ENCODE measurements at places on chromosomes 16 and 17. TPM values are rescaled to one million over a fixed set of nuclear protein-coding genes. Genes with fewer than 3 reads are reported as not detected.

The OR1A2 gene
- total RNA-seq = not detected

The KRTAP29-1 gene
- not detected for total RNA-seq

The KRTAP4-1 gene
- total RNA-seq = not detected

GRCh38 chr17:41972571-41973407, 6.2 kb downstream of the CNP start:
- DNase-seq = no peak

The TBC1D26 gene
- total RNA-seq = not detected

The SOX9 gene
- total RNA-seq = 2.4 TPM

DNA sequence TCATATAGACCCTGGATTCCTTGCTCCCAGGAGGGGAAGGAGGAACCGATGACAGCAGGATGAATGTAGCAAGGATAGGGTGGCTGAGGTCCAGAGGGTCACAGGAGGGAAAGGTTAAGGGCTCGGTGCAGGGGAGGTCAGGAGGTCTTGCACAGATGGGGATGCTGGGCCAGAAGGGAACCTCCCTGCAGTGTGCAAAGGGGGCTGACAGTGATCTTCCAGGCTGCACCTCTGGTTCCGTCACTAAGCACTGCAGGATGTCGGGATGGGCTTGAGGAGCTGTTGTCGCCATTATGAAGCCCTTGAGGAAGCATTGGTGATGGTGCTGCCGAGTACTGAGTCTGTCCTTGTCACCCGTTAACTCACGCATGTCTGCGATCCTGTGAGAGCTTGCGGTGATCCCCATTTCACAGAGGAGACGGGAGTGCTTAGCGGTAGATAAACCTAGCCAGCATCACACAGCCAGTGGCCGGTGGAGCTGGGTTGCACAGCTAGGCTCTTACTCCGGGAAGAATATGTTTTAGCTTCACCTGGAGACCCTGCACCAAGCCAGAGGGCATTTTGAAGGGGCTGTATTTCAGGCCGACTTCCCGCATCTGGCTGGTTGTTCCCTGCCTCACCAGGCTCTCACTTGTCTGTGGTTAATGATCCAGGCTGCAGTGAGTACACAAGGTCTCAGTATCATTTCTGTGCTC, 120.4 kb downstream of the SNX29 start:
- DNase-seq = no peak

GRCh38 chr17:45666046-45666600, 118.0 kb upstream of the CRHR1 start:
- DNase-seq = no peak

GRCh38 chr16:67664871-67665270, 1.7 kb downstream of the ENKD1 start:
- no peak for DNase-seq

GRCh38 chr16:51271156-51271701, 120.2 kb upstream of the SALL1 start:
- DNase-seq = no peak

- DNase-seq = no peak
Measured at GRCh38 chr16:66562409-66562808, 3.8 kb upstream of the CMTM1 start.

The MYH1 gene
- not detected for total RNA-seq

The OTOP2 gene
- not detected for total RNA-seq

GRCh38 chr16:48004141-48004695, 151.6 kb downstream of the ABCC12 start:
- DNase-seq = no peak

The HES7 gene
- not detected for total RNA-seq

The NLRC3 gene
- 2.1 TPM for total RNA-seq

DNA sequence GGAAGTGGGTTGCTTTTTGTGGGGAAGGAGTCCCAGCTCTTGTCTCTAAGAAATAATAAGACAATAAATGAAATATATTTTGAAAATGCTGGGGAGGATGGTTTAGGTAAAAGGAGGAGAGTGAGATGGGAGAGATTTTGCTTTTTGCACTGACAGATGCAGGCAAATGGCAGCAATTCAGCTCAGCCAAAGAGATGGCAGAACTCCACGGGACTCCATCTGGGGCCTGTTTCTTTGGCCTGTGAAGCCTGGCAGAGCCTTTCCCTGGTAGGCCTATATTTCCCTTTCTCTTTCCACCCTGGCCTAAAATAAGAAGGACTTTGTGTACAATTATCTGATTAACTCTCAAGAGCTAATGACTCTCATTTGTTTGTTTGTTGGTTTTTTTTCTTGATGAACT, 1525.1 kb downstream of the CDH11 start:
- DNase-seq = no peak

DNA sequence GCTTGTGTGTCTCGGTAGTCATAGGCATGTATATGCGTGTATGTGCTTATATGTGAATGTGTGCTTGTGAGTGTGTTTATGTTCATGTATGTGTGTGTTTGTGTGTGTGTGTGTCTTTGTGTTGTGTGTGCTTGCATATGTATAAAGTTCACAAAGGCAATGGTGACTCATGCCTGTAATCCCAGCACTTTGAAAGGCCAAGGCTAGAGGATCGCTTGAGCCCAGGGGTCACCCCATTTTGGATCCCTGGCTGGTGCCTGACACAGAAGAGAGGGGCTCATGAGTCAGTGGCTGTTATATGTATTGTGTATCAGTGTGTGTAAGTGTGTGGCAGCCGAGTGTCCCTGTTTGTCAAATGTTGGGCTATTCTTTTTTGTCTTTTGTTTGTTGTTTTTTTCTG, 69.3 kb downstream of the ABCC1 start:
- no peak for DNase-seq

DNA sequence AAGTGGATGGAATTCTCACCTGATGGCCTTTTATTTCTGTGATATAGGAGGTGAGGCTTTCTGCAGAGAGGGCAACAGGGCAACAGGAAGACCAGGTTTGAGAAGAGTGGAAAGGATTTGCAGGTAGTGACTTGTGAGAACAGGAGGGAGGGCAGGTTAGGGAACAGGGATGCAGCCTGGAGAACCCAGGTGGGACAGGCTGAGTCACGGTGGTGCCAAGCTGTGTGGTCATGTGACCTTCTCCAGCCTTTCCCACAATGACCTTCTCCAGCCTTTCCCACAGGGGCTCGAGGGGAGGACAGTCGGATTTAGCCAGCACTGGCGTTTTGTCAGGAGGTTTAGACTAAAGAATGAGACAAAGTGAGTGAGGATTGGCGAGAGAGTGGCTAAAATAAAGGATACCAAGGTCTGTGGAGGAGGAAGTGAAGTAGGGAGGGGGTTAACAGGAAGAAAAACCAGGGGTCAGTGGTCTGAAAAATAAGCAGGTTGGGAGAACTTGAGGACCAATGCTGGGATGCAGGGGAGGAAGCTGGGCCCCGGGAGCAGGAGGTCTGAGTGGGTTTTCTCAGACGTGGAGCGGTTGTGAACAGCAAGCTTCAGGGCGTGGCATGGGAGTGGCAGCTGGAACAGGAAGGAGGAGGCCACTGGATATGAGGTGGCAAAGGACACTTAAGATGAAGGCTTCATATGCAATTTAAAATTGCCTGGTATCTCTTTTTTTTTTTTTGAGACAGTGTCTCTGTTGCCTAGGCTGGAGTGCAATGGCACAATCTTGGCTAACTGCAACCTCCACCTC, 37.7 kb downstream of the DNAH2 start:
- DNase-seq = no peak

DNA sequence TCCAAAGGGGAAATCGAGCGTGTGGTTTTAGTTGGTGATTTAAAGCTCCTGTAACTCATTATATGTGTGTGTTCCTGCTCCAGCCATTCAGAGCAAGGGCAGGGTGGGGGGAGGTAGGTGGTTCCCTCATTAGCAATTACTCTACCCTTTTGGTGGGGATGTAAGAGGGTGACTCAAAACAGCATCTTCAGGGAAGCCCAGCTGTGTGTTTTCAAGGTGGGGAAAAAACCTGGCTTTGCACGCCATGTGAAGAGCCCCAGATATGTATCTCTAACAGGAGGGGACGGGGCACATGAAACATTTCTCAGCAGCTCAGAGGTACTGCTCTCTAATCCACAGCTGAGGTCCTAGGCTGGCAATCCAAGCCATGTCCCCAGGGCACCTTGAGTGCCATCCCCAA, 241.3 kb upstream of the ZFHX3 start:
- DNase-seq = no peak

GRCh38 chr17:43146649-43147048, 21.5 kb upstream of the BRCA1 start:
- no peak for DNase-seq

DNA sequence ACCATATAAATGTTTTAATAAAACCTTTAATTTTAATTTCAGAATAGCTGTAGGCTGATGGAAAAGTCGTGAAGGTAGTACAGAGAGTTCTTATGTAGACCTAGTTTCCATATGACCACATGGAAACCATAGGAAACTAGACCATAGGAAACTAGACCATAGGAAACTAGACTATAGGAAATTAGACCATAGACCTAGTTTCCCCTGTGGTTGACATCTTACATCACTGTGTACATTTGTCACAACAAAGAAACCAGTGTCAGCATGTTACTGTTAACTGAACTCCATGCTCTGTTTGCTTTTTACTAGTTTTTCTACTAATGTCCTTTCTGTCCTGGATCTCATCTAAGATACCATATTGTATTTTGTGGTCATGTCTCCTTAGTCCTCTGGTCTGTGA, 14.6 kb downstream of the NUDT7 start:
- no peak for DNase-seq

DNA sequence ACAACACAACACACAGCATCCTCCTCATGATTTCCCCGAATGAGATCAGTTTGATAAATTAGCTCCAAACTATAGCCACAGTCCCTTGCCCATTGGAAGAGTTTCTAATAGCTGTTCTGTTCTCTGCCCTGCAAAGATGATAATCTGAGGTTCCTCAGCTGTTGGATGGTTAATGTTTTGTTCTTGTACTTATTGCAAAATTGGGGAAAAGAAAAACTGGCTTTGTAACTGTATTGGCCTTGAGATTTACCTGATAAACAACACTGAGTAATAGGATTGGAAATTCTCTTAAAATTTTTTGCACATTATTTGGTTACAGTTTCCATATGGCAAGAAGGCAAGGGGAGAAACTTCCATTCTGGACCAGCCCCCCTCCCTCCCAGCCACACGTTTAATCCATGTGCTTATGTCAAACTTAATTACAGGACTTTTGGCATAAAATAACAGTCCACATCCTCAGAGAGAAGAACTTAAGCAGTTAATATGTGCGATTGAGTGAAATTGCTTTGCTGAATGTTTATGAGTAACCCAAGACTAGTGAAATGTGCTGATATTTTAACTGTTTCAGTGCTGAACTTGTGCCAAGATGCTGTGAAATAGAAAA, 119.1 kb upstream of the ZFHX3 start:
- no peak for DNase-seq

- no peak for DNase-seq
Measured at GRCh38 chr17:15900871-15901270, 44.1 kb upstream of the ADORA2B start.

DNA sequence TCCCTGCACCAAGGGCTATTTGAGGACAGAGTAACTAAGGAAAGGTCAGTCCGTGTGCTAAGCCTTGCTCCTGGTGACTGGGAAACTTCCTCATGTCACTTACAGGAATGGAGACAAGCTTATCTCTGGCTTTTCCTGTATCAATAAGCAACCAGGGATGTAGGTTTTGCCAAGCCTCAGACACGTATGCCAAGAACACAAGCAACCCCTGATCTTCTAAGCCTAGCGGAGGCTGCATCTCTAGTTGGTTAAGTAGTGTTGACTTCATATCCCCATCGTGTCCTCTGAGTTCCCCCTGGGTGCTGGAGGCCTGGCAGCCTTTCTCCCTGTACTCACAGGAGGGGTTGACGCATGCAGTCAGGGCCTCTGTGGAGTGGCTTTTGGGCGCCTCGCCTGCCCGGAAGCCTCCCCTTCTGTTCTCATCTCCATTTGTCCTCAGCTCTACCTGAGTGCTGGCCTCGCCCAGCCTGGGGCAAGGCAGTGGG, 1.4 kb upstream of the C1QTNF1 start:
- DNase-seq = peak; percentile 90

The NDRG4 gene
- total RNA-seq = 150 TPM

The ADGRG1 gene
- 343 TPM for total RNA-seq

The UTS2R gene
- total RNA-seq = not detected

- DNase-seq = no peak
Measured at GRCh38 chr16:20865420-20866131, 34.6 kb downstream of the DCUN1D3 start.

- DNase-seq = no peak
Measured at GRCh38 chr17:80252871-80253270, 7.8 kb upstream of the RNF213 start.

DNA sequence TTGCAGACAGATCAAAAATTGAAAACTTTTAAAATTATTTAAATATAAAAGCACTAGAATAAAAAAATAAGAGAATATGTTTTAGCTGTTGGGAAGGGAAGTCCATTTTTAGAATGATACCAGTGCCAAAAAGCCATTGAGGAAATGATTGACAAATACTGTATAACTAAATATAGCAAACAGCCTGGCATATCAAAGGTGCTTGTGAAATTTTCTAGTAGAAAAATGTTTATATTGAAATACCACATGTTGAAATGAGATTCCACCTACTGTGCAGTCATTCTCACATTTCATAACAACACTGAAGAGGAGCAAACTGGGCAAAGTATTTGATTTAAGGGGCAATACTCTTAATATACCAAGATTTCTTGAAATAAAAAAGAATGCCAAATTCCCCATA, 183.5 kb downstream of the PHKB start:
- DNase-seq = no peak

GRCh38 chr16:74867281-74867849, 92.7 kb upstream of the FA2H start:
- DNase-seq = no peak

- DNase-seq = no peak
Measured at GRCh38 chr17:15511142-15511541, 43.7 kb upstream of the CDRT4 start.

DNA sequence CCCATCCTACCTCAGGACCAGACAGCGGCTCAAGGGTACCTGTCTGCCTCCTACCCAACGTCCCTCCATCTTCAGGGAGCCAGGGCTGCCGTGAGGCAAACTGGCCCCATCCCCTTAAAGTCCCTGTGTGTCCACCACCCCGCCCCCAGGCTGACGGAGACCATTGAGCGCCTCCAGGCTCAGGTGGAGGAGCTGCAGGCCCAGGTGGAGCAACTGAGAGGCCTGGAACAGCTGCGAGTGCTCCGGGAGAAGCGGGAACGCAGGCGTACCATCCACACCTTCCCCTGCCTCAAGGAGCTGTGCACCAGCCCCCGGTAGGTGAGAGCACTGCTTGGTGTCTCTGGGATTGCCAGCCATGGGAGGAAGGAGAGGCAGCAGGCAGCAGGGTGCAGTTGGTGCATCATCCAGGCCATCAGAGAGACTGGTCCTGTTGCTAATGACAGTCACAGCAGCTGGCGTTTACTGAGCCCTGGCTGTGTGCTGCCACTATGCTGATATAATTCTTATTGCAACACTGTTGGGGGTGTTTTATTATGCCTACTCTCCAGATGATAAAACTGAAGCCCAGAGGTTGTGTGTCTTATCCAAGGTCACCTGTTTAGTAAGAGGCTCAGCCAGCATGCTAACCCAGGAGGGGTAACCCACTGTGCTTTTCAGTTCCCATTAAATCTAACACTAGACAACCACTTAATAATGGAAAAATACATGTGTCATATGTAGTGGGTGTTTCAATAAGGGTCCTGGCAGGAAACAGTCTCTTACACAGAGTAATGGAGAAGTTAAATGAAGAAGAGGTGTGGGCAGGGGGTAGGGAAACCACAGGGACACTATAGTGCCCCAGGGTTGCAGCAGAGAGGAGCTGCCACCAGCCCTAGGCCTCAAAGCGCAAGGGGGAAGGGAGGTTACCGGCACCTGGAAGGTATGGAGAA, 10.3 kb upstream of the MRPL58 start:
- DNase-seq = no peak

The KRTAP4-5 gene
- total RNA-seq = not detected

- DNase-seq = no peak
Measured at GRCh38 chr17:34400301-34400931, 37.4 kb upstream of the CCL1 start.
